Psoas muscle (tissue), 8 donors: ENCODE measurements at places on chromosomes 16 and 17. TPM values are rescaled to one million over a fixed set of nuclear protein-coding genes. Genes with fewer than 3 reads are reported as not detected.

Gene PIPOX
- 3.6 TPM for polyA plus RNA-seq

Gene PYCARD
- polyA plus RNA-seq, result 4.9 TPM

- no peak overlapping the region for H3K27ac ChIP-seq
- H3K4me1 ChIP-seq, result no peaks in the 10 kb centered on the region
- no peaks in the 10 kb centered on the region for H3K36me3 ChIP-seq
- H3K4me3 ChIP-seq, result no peak overlapping the region
Observed at GRCh38 chr16:82832821-82833220, 206.1 kb downstream of the CDH13 start.

GRCh38 chr17:75764417-75764710 is 628 bp downstream of the GALK1 start:
- no peaks in the 10 kb centered on the region for H3K27me3 ChIP-seq
- peaks cover 12% of the 10 kb centered on the region for H3K4me1 ChIP-seq
